ENCODE measurements at places on chromosomes 11 and 22.

DNA sequence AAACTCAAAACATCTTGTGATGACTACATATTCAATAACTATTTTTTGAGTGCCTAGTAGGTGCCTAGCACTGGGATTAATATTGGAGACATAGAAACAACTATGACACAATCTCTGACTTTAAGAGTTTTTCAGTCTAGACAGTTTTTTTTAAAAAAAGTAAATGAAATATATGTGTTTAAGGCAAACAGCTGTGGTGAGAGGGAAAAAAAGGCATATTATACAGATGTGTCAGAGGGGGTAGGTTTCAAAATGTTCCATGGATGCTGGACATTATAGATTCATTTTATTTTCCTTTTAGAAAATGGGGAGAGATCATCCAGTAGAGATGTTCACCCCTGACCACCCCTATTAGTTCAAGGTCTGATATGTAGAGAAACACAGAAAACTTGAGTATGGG lies 90.8 kb downstream of the LUZP2 start:
- no peak for DNase-seq

- DNase-seq, result no peak
Measured at GRCh38 chr22:19232623-19233022, 54.1 kb upstream of the SLC25A1 start.

- no peak for DNase-seq
Measured at GRCh38 chr11:6245536-6245935, 6.6 kb downstream of the CNGA4 start.

GRCh38 chr22:22418163-22418549 lies 90.4 kb downstream of the ZNF280B start:
- DNase-seq, result no peak

GRCh38 chr22:28829358-28830181 lies 29.2 kb upstream of the XBP1 start:
- peak; percentile 76 for DNase-seq

GRCh38 chr22:27775087-27775698 lies 26.4 kb downstream of the MN1 start:
- DNase-seq, result no peak

DNA sequence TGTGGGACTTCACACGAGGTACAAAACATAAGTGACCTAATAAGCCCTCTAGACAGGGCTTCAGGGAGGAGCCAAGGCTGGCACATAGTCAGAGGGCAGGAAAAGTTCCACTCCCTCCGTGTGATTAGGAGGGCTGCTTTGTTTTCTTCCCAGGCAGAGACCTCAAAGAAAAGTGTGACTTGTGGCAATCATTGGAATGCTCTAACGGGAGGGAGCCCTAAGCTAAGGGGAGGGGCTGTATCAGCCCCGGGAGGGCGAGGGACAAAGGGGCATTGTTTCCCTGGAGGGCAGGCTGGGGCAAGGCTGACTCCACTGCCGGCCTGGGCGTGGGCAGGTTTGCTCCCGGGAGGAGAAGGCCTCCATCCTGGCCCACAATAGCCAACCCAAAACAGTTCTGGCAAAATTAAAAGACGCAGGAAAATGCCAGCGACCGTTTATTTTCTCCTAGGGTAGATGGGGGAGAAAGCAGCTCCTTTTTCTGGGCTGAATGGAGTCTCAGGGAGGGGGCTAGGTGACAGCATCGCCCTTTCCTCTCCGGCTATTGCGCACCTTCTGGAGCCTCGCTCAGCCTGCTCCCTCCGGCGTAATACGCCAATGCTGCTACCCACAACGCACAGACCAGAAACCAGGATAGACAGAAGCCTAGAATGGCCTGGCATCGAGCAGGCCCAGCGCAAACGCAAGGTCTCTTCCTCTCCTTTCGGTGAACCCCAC lies 60.2 kb downstream of the ENDOD1 start:
- DNase-seq, result no peak

GRCh38 chr11:119728651-119729580 lies at the start of gene NECTIN1:
Gene NECTIN1 (minus strand): TSS chr11:119729200. CDS start chr11:119728553, 647 bp downstream.
- DNase-seq, result peak; percentile 76

GRCh38 chr22:20244691-20245576 lies 23.2 kb downstream of the RTN4R start:
- DNase-seq, result peak; percentile 21

DNA sequence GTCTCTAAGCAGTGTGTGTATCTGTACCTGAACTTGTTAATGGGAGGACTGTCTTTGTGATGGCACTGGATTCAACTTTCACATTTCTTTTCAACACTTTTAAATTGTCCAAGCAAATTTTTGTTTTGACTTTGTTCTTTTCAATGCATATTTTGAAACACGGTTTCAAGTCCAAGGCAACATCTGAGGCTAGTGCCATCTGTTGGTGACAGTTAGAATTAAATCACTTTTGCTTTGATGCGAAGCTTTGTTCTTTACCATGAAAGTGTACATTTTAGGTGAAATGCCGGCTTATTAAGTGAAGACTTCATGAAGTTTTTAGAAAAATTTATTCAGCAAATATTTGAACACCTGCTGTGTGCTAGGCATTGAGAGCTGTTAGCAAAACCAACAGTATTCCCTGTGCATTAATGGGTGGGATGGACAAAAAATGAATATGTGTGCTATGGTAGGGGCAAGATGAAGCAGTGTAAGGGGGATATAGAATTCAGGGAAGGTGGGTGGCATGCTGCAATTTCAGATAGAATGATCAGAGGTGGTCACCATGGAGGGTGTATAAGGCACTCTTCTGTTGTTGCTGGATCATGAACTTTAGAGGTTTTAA lies 70.2 kb downstream of the DDX10 start:
- no peak for DNase-seq

DNA sequence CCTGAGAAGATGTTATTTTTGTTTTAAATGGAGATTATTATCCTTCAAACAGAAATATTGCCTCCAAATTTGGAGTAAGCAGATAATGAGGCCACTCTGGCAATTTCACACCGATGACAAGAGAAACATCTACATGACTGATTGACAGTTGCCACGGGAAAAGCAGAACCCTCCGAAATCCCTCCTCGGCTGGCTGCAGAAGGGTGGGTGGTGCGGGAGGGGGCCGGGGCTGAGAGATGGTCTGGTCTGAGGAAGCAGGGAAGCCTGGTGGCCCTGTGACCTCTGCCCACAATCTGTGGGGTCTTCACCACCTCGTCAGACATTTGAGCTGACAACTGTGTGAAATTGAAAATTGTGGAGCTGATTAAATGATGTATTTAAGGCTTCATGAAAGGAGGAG lies 503.2 kb downstream of the MN1 start:
- DNase-seq, result no peak

GRCh38 chr11:81222491-81222890 lies 1511.2 kb downstream of the FAM181B start:
- DNase-seq, result no peak

- no peak for DNase-seq
Measured at GRCh38 chr22:43241699-43242386, 54.9 kb upstream of the TTLL12 start.

GRCh38 chr22:29756341-29756740 lies 10.5 kb downstream of the ZMAT5 start:
- no peak for DNase-seq

GRCh38 chr22:29701155-29701999 lies 18.4 kb upstream of the CABP7 start:
- DNase-seq, result no peak

GRCh38 chr11:2748061-2748813 lies 48.4 kb upstream of the KCNQ1OT1 start:
- no peak for DNase-seq

GRCh38 chr11:133832991-133833897 lies 12.1 kb downstream of the SPATA19 start:
- DNase-seq, result no peak

DNA sequence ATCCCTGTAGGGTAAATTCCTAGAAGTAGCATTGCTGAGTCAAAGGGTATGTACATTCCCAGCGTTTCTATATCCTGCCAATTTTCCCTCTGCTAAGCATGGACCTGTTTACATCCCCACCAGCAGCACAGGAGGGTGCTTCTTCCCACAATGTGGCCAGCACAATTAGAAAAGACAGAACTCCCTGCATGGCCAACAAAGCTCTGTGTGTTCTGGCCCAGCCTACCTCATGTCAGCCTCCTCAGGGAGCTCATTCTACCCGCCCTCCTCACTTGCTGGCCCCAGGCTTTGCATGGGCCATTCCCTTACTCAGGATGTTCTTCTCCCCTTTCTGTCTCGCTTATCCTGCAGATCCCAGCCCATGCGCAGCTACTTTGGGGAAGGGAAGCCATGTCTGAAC lies 186.1 kb downstream of the DSCAML1 start:
- DNase-seq, result no peak

GRCh38 chr11:9187616-9188015 lies 77.5 kb downstream of the DENND5A start:
- DNase-seq, result no peak

DNA sequence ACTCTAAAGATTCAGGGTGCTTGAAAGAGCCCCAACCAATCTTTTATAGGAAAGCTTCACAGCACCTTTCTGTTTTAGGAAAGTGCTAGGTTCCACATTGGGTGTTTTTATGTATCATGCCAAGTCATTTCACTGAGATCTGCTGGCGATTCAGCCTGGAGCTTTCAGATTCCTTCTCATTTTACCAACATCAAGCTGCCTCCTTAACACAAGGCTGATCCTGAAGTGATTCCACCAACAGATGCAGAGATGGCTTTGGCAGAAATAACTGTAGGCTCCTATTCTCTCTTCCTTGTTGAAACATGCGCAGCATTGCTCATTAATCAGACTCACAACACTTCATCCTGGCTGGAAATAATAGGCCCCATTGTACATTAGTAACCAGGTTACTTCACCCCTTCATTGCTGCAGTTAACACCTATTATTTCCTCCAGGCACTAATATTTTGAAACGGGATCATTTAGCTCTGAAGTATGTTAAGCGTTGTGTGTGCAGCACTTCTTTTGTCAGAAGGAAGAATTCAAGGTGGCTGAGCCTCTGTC lies 89.0 kb downstream of the OPCML start:
- DNase-seq, result no peak

GRCh38 chr22:28102151-28102812 lies 183.2 kb upstream of the PITPNB start:
- DNase-seq, result no peak

GRCh38 chr11:9914064-9914463 lies 250.2 kb downstream of the SWAP70 start:
- no peak for DNase-seq

DNA sequence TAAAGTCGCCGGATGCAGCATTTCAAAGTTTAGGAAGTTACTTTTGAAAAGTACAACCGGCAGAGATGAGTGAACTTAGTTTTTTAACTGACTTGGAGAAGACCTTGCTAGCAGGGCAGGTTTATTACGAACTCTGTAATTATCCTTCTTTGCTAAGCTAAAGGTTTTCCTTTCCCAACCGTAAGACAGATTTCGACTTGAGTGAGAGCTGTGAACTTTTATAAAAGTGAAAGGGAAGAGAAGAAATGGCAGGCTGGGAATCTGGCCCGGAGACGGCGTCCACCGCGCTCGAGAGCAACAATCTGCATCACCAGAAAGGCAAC lies 659 bp upstream of the TEAD1 start:
- DNase-seq, result no peak

DNA sequence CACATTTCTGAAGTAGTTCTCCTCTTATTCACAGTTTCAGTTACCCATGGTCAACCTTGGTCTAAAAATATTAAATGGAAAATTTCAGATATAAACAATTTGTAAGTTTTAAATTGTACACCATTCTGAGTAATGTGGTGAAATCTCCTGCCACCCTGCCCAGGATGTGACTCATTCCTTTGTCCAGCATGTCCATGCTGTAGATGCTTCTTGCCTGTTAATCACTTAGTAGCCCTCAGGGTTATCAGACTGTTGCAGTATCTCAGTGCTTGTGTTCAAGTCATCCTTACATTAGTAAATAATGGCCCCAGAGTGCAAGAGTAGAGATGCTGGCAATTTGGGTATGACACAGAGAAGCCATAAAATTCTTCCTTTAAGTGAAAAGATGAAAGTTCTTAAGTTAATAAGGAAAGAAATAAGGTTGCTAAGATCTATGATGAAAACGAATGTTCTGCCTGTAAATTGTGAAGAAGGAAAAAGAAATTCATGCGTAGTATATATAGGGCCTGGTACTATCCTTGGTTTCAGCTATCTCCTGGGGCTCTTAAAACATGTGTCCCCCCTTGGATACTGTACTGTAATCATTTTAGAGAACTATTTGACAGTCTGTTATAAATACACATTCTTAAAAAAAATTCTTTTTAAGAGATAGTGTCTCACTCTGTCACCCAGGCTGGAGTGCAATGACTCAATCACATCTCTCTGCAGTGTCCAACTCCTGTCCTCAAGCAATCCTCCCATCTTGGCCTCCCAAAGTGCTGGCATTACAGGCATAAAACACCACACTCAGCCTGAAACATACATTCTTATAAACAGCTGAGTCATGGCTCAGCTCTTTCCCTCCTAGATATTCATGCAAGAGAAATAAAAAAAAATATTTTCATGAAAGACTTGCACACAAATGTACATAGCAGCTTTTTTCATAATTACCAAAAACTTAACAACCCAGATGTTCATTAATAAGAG lies 31.3 kb downstream of the MTNR1B start:
- DNase-seq, result no peak

GRCh38 chr11:103792981-103793468 lies 243.4 kb upstream of the DDI1 start:
- DNase-seq, result no peak

- DNase-seq, result no peak
Measured at GRCh38 chr11:25927411-25927953, 404.4 kb upstream of the ANO3 start.

- DNase-seq, result no peak
Measured at GRCh38 chr22:35045451-35045850, 20.5 kb upstream of the ISX start.

GRCh38 chr11:100867606-100868005 lies 180.5 kb downstream of the ARHGAP42 start:
- no peak for DNase-seq

DNA sequence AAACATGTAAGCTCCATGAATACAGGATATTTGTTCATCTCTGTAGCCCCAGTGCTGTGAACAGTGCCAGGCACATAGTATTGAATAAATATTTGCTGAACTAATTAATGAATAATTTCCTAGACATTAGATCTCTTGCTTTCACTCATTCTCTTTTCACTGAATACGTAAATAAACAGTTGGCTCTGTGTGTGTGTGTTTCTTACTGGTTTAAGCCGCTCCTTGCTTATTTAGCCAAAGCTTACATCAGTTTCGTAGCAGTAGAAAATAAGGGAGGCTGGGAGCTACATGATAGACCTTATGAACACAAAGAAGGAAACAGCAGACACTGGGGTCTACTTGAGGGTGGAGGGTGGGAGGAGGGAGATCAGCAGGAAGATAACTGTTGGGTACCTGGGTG lies 17.2 kb downstream of the KREMEN1 start:
- DNase-seq, result no peak

DNA sequence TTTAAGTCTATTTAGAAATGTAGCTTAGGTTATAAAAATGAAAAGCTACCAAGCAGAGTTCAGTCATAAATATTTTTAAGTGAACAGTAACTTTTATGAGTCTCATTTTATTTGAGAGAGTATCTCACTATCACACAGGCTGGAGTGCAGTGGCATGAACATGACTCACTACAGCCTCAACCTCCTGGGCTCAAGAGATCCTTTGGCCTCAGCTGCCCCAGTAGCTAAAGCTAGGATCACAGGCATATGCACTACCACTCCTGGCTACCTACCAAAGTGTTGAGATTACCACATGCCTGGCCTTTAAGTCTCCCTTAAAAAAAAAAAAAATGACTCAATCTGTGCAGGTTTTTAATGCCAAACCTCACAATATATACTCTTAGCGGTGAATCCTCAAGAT lies 34.7 kb upstream of the CLNS1A start:
- DNase-seq, result no peak
